ENCODE measurements at places on chromosomes 2 and 18.

DNA sequence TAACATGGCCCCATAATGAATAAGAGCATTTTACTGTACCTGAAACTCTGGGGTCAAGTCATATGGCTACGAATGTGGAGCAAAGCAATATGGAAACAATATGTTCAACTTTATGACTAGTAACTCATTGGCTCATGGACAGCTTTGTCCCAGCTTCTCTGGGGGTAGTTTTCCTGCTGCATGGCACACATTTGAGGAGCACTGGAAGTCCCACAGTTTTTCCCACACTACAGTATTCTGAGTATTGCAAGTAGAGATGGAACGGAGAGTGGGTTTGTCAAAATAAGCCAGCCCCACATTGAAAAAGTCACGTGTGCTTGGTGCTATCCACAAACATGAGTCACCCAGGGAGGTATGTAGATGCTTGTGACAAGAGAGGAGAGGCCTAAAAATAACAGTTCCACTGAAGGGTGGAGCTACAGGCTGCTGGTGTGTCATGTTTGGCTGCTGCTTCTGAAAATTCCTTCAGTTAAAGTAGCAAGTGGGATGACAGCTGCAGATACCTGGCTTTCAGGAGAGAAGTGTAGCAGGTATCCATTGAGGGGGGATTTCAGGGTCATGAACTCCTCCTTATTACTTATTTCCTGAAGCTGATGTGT is 48.2 kb upstream of the CTAGE1 start:
- no peak for DNase-seq

GRCh38 chr18:46324087-46324955 is 220.1 kb downstream of the HAUS1 start:
- no peak for DNase-seq

GRCh38 chr2:193549661-193550060 is 1354.9 kb upstream of the TMEFF2 start:
- DNase-seq = no peak

GRCh38 chr2:237540823-237541222 is 25.6 kb upstream of the PRLH start:
- DNase-seq = no peak

DNA sequence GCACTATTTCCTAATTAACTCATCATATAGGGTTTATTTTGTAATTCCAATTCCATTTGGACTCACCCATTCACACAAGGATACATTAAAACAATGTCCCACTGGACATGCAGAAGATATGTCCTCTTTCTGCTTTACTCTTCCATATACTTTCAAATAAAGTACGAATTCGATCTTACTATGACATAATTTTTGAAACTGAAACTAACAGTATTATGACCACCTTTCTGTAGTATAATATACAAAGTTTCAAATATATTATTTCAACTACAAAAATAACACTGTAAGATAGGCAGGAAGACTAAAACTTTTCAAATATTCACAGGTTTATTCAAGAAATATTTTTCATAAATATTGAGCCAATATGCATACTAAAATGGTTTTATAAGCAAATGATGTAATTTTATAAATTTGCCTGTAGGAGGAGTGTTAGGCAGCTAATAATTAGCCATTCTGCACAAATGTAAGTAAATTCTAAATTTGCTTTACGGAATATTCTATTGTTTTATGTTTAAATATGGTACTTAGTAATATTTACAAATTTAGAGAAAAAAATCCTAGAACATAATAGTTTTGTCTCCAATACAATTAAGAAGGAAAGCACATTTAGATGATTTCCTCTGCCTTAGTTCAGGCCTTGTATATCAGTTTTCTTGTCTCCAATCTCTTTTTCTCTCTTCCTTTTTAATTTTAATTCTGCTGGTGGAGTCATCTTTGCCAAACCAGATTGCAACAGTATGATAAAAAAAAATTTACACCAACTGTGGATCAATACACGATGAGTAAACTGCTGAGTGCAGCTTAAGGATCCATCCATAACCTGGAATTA is 85.9 kb downstream of the CERKL start:
- DNase-seq = no peak

- DNase-seq = no peak
Measured at GRCh38 chr2:159616286-159616701, at the start of gene BAZ2B. Gene BAZ2B, minus strand, starts transcription at chr2:159616548. Its CDS starts 137,829 bp downstream, at chr2:159478719.

DNA sequence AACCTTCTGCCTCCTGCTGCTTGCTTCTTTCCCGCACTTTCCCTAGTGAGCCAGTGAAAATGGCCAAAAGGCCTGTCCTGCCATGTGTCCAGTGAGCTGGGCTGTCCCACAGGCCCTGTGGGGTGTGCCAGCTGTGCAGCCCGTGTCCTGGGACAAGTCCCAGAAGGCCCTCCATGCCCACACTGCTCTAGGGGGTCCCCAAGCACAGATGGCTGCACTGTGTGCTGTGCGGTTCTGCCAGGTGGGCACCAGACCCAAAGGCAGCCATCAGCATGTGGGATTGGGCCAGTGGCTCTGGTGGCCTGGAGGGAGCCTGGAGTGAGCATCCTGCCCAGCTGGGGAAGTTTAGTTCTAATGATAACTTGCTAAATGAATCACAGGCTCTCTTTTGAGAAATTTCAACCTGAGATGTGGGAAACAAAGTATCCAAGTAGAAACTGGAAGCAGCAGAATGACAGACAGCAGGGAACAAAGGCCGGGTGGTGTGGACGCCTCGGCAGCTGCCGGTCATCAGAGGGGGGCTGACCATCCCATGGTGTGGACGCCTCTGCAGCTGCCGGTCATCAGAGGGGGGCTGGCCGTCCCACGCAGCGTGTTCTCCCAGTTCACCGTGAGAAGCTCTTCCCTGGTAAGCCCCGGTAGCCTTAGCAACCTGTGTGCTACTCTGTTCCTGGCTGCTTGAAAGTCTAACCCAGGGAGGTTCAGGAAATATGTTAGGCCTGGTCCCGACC is 9.9 kb upstream of the CNDP2 start:
- no peak for DNase-seq

GRCh38 chr2:241189093-241189855 is 797 bp downstream of the ANO7 start:
- no peak for DNase-seq

DNA sequence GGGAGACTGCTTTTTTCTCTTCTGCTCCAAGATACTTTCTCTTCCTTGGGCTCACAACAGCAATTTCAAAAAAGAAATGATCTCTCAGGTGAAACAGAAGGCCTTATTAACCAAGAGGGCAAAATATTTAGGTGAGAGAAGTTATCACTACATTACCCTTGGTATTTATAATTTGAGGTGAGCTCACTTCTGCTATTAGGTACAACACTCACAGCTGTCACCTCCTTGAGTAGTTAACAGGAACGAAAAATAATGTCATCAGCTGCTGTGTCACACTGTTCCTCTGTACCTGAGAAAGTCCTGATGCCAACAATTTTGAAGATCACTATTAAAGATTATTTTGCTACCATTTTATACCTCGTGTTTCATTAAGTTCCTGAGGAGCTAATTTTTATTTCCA is 205.0 kb downstream of the DLGAP1 start:
- no peak for DNase-seq

- DNase-seq = no peak
Measured at GRCh38 chr18:30597202-30597601, 445.3 kb downstream of the DSC3 start.
